Activated CD4-positive, alpha-beta memory T cell treated with anti-CD3 and anti-CD28 coated beads for 36 hours (primary cell): ENCODE measurements at places on chromosomes 3 and 15. TPM values are rescaled to one million over a fixed set of nuclear protein-coding genes. Genes with fewer than 3 reads are reported as not detected.
A peak's percentile ranks its signal among the peaks of the same experiment; 100 is the strongest.

- no peak overlapping the region for H3K27ac ChIP-seq
- no peaks in the 10 kb centered on the region for H3K36me3 ChIP-seq
- H3K4me1 ChIP-seq = no peaks in the 10 kb centered on the region
- no peak for DNase-seq
- no peak overlapping the region for H3K4me3 ChIP-seq
- peaks cover 2% of the 10 kb centered on the region for H3K27me3 ChIP-seq
Measured at GRCh38 chr3:50430191-50430590, 70.9 kb upstream of the TMEM115 start.

GRCh38 chr15:72923289-72923688, 129.0 kb upstream of the NEO1 start:
- H3K27ac ChIP-seq = no peak overlapping the region
- no peaks in the 10 kb centered on the region for H3K36me3 ChIP-seq
- DNase-seq = no peak
- peaks cover 4% of the 10 kb centered on the region for H3K27me3 ChIP-seq
- no peak overlapping the region for H3K4me3 ChIP-seq

- H3K36me3 ChIP-seq = no peaks in the 10 kb centered on the region
- no peak overlapping the region for H3K27ac ChIP-seq
- H3K4me3 ChIP-seq = no peak overlapping the region
Measured at GRCh38 chr3:7692866-7693265, 808.8 kb upstream of the LMCD1 start.

CFAP100 gene
- total RNA-seq = not detected

DNA sequence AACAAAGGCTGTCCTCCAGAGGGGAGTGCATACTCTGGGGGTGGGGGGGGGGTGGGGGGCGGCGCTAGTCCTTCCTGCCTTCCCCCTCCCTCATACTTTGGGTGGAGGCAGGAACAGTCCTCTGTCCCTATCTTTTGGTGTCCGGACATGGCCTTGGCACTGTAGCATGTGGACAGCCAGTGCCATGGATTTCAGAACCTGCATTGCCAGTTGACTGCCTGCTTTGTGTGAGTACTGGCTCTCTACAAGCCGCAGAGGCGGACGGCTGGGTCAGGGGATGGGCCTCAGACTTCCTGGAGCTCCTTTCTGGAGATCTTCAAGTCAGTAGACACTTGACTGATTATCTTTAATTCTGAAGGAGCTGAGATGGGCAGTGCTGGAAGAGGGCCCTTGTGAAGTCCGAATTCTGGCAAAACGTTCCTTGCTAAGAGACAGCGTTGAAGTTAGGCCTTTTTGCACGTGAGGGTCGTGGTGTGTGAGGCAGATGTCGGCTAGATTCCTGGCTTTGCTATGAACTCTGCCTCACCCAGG, 2.5 kb downstream of the CLDN11 start:
- no peak for DNase-seq
- no peak overlapping the region for H3K27ac ChIP-seq

CRABP1 gene
- total RNA-seq = not detected

LTK gene
- total RNA-seq = 0.34 TPM

GRCh38 chr3:56916716-56917360, 115.1 kb upstream of the ARHGEF3 start:
- H3K27me3 ChIP-seq = no peaks in the 10 kb centered on the region
- peak; percentile 53 for DNase-seq
- peak overlapping the region; percentile 74 for H3K4me3 ChIP-seq
- H3K27ac ChIP-seq = peak overlapping the region; percentile 92
- H3K4me1 ChIP-seq = peaks cover 73% of the 10 kb centered on the region
- H3K36me3 ChIP-seq = peaks cover 2% of the 10 kb centered on the region
